ENCODE measurements at places on chromosomes 3 and 15.

- DNase-seq, result no peak
These were observed 93.8 kb upstream of the SLC4A7 start for GRCh38 chr3:27578032-27578431.

GRCh38 chr3:128379367-128380160 lies 87.1 kb downstream of the DNAJB8 start:
- no peak for DNase-seq

GRCh38 chr15:59941612-59942011 lies 62.5 kb upstream of the FOXB1 start:
- no peak for DNase-seq

- DNase-seq, result no peak
These were observed 77.6 kb upstream of the DLG1 start for GRCh38 chr3:197376020-197376419.

- no peak for DNase-seq
These were observed 125.4 kb upstream of the SPATA16 start for GRCh38 chr3:173266441-173266840.

GRCh38 chr3:150363420-150363819 lies 44.7 kb upstream of the TSC22D2 start:
- DNase-seq, result no peak

DNA sequence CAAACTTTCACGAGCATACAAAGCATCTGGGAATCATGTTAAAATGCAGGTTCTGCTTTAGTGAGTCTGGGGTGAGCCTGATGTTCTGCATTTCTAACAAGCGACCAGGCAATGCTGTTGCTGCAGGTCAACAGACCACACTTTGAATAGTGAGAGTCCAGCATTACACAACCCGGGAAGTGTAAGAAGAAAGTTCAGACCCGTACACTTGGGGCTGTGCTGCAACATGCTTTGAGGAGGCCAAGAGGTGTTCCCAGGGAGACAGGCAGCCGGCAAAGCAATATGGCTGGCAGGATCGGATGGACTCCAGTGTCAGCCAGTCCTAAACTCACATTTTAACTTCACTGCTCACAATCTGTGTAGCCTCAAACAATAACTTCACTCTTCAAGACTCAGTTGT lies 134.2 kb downstream of the LIPC start:
- DNase-seq, result no peak

DNA sequence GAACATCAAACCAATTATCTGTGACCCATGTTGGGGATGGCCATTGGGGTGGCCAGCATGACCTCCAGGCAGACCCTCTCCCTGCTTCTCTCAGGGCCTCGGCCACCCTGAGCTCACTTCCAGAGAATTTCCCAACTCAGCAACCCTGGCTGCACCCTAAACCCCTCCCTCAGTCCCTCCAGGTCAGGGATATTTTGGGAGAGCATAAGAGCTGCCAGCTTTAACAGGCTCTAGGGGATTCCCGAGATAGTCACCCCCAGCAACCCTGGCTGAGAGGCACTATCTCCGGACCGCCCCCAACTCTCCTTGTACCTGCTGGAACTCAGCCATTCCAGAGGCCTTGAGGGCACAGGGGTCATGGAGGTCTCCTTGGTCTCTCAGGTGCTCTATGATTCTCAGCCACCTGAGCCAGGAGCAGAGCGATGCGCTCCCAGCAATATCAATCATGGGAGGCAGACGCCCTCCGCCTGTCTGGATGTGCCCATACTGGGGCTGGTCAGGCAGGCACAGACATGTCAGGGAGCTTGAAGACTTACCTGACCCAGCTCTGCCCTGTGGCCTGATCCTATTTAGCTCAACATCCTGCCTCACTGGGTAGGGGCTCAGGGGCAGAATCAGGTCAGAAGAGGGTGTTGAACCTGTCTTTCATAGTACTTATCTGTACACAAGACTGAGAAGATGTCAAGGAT lies 34.9 kb upstream of the CILP start:
- DNase-seq, result no peak

- no peak for DNase-seq
These were observed 789.9 kb downstream of the IGSF11 start for GRCh38 chr3:118244761-118245160.

DNA sequence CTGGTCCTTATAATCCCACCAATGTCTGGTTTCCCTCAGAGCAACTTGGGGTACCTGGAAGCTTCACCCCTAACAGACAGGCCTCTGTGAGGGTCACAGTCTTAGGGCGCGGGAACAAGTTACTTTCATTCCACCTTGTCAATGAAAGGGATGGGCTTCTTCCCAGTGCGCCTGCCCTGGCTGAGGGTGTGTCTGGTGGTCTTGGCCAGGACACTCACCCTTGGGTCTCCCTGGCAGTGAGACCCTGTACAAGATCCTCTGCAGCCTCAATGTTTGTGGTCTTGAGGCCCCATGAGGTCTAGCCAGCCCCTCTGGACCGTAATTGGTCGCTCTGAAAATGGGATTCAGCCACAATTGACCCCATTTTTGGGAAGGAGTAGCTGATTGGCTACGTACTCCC lies 40.2 kb downstream of the SMAD6 start:
- DNase-seq, result no peak

- DNase-seq, result no peak
These were observed 210.3 kb downstream of the ULK4 start for GRCh38 chr3:41751597-41751996.

DNA sequence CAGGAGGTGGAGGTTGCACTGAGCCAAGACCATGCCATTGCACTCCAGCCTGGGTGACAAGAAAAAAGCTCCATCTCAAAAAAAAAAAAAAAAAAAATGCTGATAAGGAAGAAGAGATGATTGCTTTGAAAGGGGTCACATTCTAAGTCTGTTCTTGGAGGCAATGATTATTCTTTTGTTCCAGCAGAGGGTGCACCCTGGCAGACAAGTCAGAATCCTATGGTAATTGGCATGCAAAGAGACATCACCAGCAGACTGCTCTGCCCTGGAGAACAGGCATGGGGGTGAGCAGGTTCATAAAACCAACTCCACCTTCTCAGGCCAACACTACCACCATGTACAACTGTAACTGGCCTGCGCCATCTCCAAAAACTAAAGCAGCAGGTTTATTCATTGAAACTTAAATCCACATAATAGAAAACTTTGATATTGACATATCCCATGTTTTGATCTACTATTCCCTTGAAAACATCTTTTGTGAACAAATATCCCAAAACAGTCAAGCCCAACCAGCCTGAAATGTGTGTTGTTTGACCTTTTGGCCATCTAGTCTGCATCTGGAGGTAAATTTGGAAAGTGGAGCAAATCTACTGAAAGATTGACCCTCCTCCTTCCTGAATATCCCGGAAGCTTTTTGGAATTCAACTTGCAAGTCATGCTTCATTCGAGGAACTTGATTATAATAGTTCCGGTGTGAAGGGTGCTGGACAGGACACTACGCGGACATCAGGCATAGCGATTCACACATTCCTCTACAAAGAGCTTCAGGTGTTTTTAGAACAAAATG lies 100.3 kb downstream of the MECOM start:
- no peak for DNase-seq

DNA sequence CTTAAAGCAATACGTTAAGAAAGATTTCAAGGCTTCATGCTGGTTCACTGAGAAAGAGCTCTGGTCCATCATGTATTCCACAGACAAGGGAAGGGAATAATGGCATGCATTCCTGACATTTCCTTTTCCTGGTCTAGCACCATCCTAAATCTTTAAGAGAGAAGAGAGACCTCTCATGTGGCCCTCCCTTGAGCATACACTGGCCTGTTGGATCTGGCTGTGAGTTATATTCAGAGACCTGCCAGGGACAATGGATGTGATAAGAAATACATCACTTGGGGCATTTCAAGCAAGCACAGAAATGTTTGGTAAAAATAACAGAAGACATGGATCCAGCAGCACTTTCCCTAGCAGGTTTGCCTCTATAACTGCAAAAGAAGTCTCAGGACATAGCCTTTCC lies 507.8 kb downstream of the NLGN1 start:
- DNase-seq, result no peak

GRCh38 chr3:181727341-181728032 lies 15.8 kb downstream of the SOX2 start:
- DNase-seq, result no peak

- no peak for DNase-seq
These were observed 159.9 kb upstream of the PFN2 start for GRCh38 chr3:150130404-150131100.

DNA sequence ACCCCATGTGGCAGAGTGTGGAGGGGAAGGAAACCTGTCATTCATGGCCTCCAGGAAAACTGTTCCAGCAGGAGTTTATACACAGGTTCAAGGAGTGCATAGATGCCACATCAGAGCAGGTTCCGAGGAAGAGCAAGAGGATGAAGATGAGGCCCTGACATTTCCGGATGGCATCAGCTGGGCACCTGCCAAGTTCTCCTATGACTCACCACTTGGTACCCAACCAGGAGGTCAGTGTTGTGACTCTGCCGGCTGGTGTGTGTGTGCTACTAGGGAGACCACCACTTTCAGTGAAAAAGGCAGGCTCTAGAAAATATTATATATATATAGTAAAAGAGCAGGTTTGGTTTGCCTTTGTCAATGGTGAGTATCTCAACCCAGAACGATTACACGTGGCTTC lies 69.3 kb downstream of the NTRK3 start:
- DNase-seq, result no peak

DNA sequence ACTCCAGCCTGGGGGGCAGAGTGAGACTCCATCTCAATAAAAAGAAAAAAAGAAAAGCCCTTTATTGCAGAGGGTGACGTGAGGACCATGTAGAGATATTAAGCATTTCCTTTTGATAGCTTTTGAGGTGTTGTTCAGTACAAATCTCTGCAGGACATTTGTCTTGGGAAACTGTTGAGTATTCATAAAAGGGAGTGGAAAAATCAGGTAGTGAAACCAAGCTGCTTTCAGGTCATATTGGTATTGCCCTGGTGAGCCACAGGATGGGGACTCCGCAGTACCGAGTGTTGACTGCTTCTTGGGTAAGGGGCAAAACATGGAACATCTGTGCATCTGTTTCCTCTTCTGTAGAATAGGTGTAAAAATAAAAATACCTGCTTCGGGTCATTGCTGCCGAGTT lies 9.9 kb downstream of the ITPR1 start:
- no peak for DNase-seq

- DNase-seq, result no peak
These were observed 418.9 kb upstream of the TPRG1 start for GRCh38 chr3:188752850-188753249.

DNA sequence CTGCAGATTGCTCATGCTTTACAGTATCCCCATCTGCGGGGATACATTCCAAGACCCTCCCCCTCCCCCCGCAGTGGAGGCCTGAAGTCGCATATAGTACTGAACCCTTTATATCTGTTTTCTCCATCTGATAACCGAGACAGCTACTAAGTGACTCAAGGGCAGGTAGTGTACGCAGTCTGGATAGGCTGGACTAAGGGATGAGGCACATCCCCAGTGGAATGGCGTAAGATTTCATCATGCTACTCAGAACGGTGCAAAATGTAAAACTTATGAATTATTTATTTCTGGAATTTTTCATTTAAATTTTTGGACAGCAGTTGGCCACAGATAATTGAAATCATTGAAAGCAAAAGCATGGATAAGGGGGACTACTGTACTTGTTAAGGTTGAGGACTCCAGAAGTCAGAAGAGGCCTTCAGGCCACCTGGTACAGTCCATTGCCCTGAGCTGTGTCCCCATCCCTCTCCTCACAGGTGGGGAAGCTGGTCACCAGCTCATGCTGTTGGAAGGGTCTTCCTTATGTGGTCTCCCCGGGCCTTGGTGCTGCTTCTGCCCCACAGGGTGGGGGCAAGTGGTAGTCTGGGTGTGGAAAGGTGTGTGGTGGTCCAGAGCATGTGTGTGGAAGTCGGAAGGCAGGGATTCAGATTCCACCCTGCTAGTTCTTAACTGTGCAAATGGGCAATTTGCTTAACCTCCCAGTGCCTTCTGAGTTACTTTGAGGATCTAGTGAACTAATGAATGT lies 72.0 kb downstream of the HCN4 start:
- DNase-seq, result no peak

DNA sequence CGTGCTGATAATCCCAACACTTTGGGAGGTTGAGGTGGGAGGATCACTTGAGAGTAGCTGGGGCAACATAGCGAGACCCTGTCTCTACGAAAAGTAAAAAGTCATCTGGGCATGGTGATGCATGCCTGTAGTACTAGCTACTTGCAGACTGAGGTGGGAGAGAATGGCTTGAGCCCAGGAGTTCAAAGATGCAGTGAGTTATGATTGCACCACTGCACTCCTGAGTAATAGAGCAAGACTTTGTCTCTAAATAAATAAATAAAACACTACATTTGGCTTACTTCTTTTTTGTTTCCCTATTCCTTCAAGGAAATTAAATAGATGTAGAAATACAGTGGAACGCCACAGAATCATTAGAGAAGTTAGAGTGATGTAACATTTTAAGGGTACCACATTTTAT lies 20.1 kb upstream of the LDHAL6B start:
- no peak for DNase-seq

- no peak for DNase-seq
These were observed 158.5 kb downstream of the THRB start for GRCh38 chr3:24336101-24336500.

DNA sequence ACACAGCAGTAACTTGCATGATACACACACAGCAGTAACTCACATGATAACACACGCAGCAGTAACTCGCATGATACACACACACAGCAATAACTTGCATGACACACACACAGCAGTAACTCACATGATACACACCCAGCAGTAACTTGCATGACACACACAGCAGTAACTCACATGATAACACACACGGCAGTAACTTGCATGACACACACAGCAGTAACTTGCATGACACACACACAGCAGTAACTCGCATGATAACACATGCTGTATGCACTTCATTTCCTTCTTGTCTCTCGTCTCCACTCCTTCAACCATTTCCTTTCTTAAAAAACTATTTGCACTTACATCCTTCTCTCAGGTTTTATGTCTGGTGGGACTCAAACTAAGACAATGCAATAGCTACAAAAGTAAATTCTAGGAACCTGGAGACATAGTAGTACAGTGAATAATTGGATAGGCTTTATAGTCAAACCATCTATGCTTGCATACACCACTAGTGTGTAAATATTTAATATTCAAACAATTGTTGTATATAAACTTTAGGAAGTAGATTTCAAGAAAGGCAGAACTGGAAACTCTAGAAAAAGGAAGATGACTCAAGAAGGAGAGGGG lies 130.8 kb downstream of the UACA start:
- no peak for DNase-seq

- no peak for DNase-seq
These were observed 221.4 kb downstream of the TLE3 start for GRCh38 chr15:69876064-69876940.

- no peak for DNase-seq
These were observed 484.3 kb downstream of the UNC13C start for GRCh38 chr15:54462511-54462913.

- no peak for DNase-seq
These were observed 18.9 kb upstream of the HCN4 start for GRCh38 chr15:73387507-73388255.

DNA sequence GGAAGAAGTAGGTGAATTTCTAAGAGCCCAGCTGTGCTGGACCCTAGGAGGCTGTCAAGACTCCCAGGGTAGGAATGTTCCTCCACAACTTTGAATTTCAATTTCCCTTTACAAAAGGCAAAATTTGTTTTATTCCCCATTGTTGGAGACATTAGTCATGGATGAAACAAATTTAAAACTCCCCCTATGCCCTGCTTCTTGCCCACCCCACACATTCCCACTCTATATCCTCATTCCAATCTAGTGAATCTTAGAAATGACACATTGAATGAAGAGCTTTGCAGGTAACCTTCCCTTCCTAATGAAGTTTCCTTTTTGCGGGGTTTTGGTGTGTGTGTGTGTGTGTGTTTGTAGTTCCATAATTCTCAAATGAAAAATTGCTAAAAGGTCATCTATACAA lies 72.6 kb downstream of the CCNL1 start:
- no peak for DNase-seq
